ENCODE measurements at places on chromosomes 5 and 9.

DNA sequence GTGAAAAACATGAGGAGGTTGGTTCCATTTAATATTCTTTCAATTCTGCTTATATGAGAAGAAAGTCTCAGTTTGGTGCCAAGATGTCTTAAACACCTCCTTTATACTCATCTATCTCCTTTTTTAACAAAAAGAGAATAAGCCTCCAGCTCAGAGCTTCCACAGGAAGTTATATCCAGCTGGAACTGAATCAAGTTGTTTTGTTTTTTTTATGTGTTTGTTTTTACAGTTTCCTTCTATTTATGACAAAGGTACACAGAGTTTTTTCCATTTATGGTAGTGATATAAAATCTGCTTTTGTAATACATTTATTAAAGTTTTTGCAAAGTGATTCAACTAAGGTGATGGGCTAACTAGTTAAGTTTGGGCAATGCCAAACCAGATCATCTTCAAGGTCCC lies 10.4 kb downstream of the SPARC start:
- no peak for DNase-seq
- no peaks in the 10 kb centered on the region for H3K36me3 ChIP-seq
- H3K27me3 ChIP-seq: no peaks in the 10 kb centered on the region

GRCh38 chr9:99235926-99236634 lies 14.0 kb downstream of the SEC61B start:
- no peaks in the 10 kb centered on the region for H3K4me1 ChIP-seq
- H3K36me3 ChIP-seq: no peaks in the 10 kb centered on the region
- H3K27ac ChIP-seq: no peak overlapping the region
- no peak for DNase-seq
- H3K27me3 ChIP-seq: no peaks in the 10 kb centered on the region
- no peak overlapping the region for H3K4me3 ChIP-seq

GRCh38 chr9:124183772-124184171 lies 74.0 kb upstream of the NEK6 start:
- DNase-seq: no peak
- H3K36me3 ChIP-seq: no peaks in the 10 kb centered on the region

DNA sequence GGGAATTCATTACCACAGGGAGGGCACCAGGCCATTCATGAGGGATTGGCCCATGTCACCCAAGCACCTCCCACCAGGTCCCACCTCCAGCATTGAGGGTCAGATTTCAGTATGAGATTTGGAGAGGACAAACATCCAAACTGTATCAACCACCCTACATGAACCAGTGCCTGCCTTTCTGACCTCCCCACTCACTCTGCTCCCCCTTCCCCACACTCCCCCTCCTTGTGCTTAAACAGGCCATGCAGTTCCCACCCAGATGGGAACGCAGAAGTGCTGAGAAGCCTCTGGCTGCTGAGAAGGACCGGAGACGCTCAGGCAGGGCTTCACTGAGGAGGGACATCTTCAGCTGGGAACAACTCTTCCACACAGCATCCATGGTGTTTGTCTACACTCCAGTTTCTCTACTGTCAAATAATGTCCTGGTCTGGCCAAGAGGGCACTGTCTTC lies 30.0 kb upstream of the ADAMTS2 start:
- no peaks in the 10 kb centered on the region for H3K4me1 ChIP-seq
- H3K27me3 ChIP-seq: no peaks in the 10 kb centered on the region
- H3K4me3 ChIP-seq: no peak overlapping the region
- no peak for DNase-seq
- H3K27ac ChIP-seq: no peak overlapping the region
- H3K36me3 ChIP-seq: no peaks in the 10 kb centered on the region

GRCh38 chr5:157295247-157295646 lies 29.3 kb downstream of the CYFIP2 start:
- H3K27me3 ChIP-seq: no peaks in the 10 kb centered on the region
- no peak overlapping the region for H3K4me3 ChIP-seq
- H3K27ac ChIP-seq: peak overlapping the region; percentile 16
- H3K4me1 ChIP-seq: peaks cover 10% of the 10 kb centered on the region
- H3K36me3 ChIP-seq: peaks cover 91% of the 10 kb centered on the region

Measured in T-cell (primary cell).